ENCODE measurements at places on chromosomes 16 and 17.

DNA sequence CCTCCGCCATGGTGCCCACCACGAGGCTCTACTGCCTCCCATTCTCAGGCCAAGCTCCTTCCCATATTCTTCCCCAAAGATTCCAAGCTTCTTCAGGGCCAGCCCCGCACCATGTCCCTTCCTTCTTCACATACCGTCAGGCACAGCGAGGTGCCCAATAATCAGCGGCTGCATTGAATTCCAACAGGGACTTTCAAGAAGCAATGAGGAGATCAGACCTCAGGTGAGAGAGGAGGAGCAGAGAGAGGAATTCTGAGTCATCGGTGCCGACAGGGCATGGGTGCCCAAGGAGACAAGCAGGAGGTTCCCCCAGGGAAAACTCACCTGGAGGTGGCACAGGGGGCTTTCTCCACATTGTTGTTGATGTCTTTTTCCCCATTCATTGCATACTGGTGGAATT lies 2.0 kb downstream of the NOS2 start:
- no peak for DNase-seq

- DNase-seq = no peak
Observed at GRCh38 chr16:84840687-84841627, 21.2 kb downstream of the CRISPLD2 start.

DNA sequence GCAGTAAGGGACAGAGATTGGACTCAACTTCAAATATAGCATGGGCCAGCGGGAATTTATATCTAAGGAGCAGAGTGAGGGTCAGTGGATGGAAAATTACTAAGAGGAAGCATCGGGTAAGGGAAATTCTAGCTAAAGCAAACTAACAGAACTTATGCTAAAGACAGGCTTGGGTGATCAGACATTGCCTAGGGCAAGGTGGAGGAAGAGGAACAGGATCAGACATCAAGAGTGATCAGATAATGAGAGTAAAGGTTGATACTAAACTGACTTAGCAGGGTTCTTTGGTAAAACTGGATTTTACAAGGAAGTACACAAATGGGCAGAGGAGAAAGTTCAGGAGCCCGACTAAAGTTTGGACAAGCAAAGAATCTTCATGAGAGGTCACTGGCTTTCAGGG lies 86.3 kb upstream of the TOM1L1 start:
- no peak for DNase-seq

DNA sequence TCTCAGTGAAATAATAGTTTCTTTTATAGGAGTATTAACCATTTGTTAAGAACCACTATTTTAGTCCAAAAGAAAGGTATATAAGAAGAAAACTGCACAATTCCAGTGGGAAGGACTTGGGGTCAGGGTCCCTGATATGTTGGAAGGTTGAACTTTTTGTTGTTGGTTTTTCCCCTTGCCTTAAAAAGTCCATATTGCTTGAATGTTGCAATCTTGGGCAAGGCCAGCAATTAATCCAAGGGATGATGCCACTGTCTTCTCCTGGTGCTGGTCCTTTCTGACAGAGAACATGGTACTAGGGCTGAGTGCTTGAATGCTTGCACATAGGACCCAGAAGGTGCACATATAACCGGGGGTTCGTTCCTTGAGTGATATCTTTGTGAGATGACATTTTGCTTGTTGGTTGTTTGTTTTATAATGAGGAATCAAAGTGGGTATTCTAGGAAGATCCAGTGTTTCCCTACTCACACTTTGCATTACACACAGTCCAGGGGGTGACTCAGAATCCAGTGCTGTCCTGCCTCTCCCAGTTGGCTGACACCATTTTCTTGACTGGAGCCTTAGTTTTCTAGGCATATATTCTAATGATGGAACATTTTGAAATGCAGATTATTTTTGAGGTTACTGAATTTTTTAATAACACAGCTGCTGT lies 54.9 kb downstream of the SIAH1 start:
- no peak for DNase-seq

- no peak for DNase-seq
Observed at GRCh38 chr17:80876950-80877728, 114.5 kb upstream of the CHMP6 start.

- no peak for DNase-seq
Observed at GRCh38 chr17:21235921-21236320, 17.3 kb downstream of the NATD1 start.

- DNase-seq = no peak
Observed at GRCh38 chr16:47019568-47019967, 46.1 kb upstream of the DNAJA2 start.

GRCh38 chr17:33862772-33863602 lies 392.1 kb upstream of the CCL2 start:
- no peak for DNase-seq

GRCh38 chr17:73214851-73215250 lies 22.0 kb downstream of the COG1 start:
- DNase-seq = no peak

DNA sequence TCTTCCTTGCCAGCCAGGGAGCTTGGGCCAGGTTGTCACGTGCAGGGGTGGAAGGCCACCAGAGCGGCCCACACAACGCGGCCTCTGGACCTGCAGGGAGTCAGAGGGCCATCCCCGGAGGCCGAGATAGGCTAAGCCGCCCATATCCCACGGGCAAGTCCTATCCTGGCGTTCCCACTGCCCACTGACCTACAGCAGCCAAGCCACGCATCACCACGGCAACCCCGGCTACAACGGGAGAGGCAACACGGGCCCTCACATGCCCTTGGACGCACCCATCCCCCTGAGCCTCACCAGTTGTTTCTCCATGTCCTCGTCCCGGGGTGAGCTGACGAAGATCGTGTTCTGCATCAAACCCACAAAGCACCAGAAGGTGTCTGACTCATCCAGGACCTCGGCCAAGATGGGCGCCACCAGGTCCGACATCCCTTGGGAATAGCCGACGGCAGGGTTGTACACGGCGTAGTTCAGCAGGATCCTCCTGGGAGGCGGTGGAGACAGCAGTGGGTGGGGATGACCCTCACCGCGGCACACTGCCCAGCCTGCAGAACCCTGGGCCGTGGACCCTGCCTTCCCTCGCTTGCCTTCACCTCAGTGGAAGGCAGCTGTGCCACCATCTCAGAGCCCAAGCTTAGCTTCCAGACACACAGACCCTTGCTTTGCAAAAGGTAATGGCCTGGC lies 88.2 kb downstream of the TBC1D16 start:
- DNase-seq = no peak

GRCh38 chr17:68509141-68510057 lies 2.8 kb upstream of the PRKAR1A start:
- no peak for DNase-seq

DNA sequence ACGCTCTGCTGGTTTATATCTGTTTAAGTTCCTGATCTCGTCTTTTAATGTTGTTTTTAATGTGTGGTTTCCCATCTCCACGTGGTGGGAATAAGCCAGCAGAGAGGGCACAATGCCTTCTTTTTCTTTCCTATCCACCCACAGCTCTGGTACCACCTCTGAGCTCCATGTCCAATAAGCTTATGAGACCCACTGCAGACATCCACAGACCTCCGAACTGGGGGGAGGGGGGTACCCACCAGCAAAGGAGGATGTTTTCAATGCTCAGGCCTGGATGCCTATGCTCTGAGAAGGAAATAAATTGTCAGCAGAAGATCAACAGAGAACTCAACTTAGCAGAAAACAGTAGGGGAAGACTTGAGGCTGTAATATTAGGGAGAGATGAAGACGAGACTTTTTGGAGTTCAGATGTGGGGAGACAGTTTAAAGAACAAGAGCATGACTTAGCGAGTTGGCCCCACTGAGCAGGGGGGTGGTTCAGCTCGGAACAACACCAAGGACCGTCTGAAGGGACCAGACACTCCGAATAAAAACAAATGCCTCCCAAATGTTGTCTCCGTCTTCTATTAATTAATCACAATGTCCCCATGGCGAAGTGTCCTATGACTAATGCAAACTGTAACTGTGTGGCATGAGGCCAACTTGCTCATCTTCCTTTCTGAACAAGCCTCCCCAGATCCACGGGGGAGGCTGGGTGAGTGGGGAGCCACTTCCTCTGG lies 62.7 kb downstream of the GAS7 start:
- no peak for DNase-seq

DNA sequence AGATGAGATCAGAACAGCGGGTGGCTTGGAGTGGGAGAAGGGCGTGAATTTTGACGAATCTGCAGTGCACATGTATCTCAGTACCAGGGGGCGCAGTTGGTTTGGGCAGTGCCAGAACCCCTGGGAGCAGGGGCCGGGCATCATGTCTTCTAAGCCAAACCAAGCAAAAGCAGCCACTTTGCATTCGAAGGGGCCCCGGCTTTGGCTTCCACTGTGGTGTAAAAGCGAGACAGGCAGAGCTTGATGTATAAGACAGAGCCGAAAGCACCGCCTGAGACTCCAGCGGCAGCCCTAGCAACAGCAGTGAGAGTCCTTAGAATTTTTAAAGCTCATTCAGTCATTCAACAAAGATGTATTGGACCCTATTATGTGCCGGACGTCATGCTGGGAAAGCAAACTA lies 3.8 kb upstream of the XYLT1 start:
- no peak for DNase-seq

DNA sequence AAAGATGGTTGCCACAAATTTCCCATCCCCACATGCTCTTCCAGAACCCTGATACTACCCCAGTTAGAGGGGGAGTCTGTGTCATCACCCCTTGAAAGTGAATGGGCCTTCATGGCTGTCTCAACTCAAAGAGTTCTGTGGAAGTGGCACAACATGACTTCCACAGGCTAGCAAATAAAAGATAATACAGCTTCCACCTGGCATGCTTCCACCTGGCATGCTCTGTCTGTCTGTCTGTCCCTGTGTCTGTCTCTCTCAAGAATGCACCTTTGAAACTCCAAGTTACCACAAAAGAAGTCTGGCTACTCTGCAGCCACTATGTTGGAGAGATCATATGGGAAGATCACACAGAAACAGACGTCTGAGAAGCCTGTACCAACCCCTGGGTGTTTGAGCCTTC lies 35.0 kb downstream of the CFDP1 start:
- no peak for DNase-seq

- no peak for DNase-seq
Observed at GRCh38 chr17:31211352-31212012, 85.6 kb downstream of the OMG start.

DNA sequence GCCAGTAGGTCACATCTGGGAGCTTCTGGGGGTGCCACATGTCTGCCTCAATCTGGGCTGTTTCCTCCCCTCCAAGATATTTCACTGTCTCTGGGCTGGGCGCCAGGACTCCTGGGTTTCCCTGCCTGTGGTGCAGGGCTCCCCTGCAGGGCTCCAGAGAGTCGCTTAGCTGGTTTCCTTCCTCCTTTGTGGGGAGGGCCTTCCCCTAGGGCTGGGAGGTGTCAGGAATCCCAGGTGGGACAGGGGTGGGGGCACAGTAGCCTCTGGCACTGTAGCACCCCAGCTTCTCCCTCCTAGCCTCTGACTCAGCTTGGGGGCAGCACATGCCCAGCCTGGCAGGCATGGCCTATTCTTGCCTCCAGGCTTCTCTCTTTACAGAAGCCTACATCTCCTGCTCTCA lies 2.6 kb downstream of the RARA start:
- no peak for DNase-seq

DNA sequence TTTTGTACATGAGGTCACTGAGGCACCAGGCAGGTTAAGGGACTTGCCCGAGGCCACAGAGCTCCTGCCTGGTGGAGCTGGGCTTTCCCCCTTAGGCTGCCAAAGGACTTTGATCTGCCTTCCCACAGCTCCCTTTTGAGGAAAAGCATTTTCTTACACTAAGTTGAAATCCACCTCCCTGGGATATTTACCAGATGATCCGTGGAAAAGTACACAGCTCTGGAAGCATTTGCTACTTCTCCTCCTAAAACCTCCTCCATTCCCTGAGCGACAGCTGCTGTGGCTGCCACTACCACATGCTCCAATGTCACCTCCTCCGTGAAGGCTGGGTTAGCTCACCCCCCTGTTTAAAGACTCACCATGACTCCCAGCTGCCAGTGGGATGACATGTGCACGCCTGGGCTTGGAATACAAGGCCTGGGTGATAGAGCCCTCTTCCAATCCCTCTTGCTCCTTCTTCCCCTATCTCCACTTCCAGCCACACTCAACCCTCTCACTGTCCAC lies 1.2 kb upstream of the MPRIP start:
- DNase-seq = peak; percentile 65

- DNase-seq = no peak
Observed at GRCh38 chr17:74840989-74841666, 18.6 kb downstream of the GRIN2C start.

DNA sequence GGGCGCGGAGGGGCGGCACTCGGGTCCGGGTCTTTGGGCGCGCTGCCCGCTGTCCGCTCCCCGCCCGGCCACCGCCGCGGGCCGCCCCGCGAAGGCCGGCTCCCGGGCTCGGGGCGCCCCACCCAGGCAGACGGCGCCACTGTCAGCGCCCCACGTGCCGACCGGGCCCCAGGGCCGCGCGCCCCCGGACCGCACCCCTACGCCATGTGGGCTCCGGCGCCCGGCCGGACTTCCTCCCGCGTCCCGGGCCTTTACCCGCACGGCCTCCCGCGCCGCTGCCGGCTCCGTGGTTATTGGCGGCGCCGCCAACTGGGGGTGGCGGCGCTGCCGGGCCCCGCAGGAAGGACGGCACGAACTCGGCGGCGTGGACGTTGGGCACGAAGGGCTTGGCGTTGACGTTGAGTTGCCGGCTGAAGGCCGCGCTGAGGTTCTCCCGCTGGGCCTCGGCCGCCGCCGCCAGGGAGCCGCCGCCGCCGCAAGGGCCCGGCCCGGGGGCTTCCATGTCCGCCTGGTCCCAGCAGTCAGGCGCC lies 577 bp downstream of the GSPT1 start:
- DNase-seq = peak; percentile 22

- no peak for DNase-seq
Observed at GRCh38 chr17:29723278-29724047, 100.8 kb upstream of the CORO6 start.

GRCh38 chr16:55515111-55515510 lies 6.2 kb downstream of the LPCAT2 start:
- DNase-seq = no peak

- no peak for DNase-seq
Observed at GRCh38 chr17:1532836-1533602, 16.6 kb upstream of the INPP5K start.

DNA sequence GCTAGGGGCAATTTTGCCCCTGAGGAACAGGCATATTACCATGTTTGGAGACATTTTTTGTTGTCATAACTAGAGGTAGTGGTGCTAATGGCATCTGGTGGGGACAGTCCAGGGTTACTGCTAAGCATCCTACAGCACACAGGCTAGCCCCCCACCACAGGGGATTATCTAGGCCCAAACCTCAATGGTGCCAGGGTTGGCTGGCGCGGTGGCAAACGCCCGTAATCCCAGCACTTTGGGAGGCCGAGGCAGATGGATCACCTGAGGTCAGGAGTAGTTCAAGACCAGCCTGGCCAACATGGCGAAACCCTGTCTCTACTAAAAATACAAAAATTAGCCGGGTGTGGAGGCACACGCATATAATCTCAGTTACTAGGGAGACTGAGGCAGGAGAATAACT lies 15.2 kb downstream of the C1QTNF1 start:
- DNase-seq = no peak

GRCh38 chr17:9536061-9536460 lies 39.6 kb downstream of the STX8 start:
- DNase-seq = no peak

GRCh38 chr16:76681296-76681695 lies 404.1 kb downstream of the CNTNAP4 start:
- no peak for DNase-seq

GRCh38 chr16:2077696-2078095 lies 29.9 kb downstream of the TSC2 start:
- no peak for DNase-seq

- DNase-seq = no peak
Observed at GRCh38 chr16:20049831-20050230, 23.9 kb downstream of the GPR139 start.

- no peak for DNase-seq
Observed at GRCh38 chr17:77076124-77076830, 64.5 kb upstream of the SEC14L1 start.

- DNase-seq = no peak
Observed at GRCh38 chr16:48350736-48351135, 34.5 kb downstream of the SIAH1 start.
